Posterior vena cava (tissue), 2 donors: ENCODE measurements at places on chromosomes 3 and 15.

DNA sequence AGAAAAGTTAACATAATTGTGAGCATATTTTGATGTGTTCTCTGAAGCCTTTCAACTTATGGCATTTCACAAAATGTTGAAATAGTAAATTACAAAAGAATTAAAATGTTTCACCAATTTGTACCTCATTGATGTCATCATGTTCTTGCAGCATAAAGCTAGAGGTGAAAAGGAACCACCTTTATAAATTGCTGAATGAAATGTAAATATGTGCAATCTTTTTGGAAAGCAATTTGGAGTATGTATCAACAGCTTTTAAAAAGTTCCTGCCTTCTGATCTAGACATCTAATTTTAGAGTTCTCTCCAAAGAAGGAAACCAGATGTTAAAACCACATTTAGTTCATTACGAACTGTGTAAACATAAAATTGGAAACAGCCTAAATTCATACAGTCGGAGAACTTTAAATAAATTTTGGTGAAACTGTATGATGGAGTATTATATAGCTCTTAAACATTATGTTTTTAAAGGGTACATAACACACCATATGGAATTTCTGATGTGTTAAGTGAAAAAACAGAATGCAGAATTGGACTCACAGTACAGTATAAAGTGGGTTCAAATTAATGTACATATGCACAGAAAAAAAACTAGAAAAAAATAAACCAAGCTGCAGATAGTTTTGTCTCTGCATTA is 311.2 kb upstream of the NAALADL2 start:
- no peak for DNase-seq

GRCh38 chr3:118495206-118495605 is 539.4 kb downstream of the IGSF11 start:
- no peak for DNase-seq

DNA sequence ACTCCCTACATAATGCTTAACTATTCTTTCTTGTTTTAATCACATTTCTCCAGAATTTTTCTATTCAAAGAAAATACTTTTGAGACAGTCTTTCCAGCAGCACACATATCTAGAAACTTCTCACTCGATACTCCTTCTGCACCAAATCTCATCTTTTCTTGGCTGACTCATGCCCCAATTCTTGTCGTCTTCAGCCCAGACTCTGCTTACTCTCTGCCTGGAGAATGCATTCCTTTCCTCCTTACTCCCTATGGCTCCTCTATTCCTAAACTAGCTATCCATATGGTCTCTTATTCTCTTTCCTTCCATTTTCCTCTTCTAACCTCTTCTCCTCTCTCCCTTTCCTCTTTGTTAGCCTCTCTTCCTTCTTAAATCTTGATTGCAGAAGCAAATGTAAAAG is 158.7 kb downstream of the GBE1 start:
- no peak for DNase-seq

DNA sequence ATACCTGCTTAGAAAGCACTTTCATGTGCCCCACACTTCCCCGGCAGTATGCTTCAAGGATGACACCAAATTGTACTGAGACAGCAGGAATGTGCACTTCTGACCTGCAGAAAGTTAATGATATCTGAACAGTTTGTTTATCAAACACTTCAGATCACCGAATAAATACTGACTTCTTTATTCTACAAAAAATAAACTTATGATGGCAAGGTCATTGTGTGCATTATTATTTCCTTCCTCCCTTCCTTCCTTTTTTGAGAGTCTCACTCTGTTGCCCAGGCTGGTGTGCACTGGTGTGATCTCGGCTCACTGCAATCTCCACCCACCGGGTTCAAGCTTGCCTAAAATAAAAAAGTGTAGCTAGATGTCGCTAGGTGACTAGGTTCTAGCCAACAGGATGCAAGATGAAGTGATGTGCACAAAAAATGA is 80.3 kb downstream of the FAIM start:
- DNase-seq = no peak

DNA sequence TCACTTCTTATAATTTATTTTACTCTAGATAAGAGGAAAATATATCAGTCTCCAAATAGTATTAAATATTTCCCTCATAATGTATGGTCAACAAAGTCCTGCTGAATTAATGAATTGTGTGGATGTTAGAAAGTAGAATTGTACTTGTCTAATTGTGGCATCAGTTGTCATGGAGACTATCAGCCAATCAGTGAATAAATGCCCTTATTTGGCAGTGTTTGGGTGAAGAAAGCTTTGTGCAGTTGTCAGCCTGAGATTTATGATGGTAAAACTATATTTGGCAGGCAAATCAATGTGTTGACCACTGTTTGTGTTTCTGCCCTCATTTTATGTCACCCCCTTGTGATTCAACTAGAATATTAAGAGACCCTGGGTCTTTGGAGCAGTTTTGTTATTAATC is 293.6 kb upstream of the MDFIC2 start:
- no peak for DNase-seq

DNA sequence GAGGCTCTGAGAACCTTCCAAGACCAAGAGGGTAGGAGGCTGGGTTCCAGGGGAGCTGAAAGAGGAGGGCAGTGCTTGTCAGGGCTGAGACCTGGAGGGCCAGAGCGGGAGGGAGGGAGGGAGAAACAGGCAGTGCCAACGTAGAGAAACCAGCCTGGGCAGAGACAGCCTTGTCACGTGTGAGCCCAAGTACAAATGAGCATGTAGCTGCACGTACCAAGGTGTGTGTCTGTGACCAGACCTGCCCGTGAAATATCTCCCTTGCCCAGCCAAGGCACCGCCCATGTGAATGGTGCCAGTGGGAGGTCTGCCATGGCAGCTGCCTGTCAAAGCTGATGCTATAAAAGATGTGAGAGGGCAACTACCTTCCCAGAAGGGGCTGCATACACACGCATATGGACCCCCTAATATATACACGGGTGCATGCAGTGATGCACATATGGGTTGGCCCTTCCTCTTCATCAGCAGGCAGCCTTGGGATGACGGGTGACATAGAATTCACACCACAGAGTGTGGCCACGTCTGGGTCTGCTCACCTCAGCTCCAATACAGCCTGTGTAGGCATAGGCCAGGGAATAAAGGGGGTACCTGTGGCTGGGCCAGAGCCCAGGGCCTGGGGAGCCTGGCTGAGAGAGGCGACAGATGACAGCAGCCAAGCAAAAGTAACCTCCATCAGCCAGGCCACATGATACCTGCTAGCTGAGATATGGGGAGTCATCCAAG is 7.8 kb upstream of the CTDSPL start:
- peak; percentile 63 for DNase-seq

- peak; percentile 92 for DNase-seq
Observed at GRCh38 chr15:31326875-31327668, 437 bp downstream of the KLF13 start.

- DNase-seq = no peak
Observed at GRCh38 chr3:190064112-190064511, 56.6 kb downstream of the P3H2 start.

GRCh38 chr3:13927295-13927694 is 47.4 kb upstream of the WNT7A start:
- no peak for DNase-seq
